ENCODE measurements at places on chromosomes 3 and 15.

DNA sequence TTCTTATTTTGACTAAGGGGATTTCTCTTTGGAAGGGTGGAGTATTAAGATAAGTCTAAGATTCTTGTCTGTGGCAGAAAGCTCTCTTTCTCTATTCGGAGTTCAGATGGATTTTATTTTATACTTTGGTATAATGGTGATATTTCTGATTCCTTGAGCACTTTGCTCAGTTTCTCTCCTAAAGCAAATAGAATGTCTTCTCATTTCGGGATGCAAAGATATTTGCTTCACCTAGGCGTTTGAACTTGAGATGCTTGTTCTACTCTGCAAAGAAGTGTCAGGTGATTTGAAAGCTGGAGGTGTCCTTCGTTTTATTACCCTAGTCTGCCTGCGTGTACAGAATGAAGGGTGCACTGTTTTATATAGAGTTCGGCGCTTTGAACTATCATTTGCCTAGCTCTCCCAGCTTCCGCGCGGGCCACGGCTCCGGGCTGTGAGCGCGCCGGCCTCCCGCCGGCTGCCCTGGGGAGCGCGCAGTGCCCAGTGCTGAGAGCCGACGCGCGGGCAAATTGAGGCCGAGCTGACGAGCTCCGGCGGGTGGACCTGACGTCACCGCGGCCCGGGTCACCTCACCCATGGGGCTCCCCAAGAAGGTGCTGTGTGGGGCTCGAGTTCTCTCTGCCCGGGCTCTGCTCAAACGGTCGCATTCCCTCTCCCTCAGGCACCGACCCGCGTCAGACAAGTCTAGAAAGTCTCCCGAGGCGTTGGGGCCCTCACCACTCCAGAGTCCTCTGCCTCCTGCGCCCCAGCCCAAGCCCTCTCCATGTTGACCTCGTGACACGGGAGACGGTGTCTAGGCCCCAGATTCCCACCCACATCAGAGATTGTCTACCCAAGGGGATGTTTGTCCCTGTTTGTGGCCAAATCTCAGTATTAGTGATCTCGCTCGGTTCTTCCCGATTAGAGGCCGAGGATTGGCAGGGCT is 7.5 kb downstream of the SOX2 start:
- peak; percentile 85 for DNase-seq

GRCh38 chr15:91255670-91256192 is 155.7 kb downstream of the SV2B start:
- no peak for DNase-seq

DNA sequence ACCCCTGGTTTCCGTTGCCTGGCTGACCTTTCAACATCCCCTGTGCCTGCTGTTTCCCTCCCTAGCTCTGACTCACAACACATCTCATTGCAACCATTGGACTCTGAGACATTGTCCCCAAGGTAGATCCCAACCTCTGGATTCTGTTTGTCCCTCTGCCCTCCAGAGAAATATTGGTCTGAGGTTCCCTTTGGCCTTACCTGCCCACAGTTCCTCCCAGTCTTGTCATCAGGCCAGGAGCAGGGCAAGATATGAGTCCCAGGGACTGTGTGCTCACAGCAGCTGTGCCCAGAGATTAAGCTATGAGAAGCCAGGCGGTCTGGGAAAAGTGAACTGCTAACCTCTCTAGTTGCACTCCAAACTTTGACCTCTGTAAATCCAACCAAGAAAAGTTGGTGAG is 168.2 kb upstream of the NR2F2 start:
- no peak for DNase-seq

DNA sequence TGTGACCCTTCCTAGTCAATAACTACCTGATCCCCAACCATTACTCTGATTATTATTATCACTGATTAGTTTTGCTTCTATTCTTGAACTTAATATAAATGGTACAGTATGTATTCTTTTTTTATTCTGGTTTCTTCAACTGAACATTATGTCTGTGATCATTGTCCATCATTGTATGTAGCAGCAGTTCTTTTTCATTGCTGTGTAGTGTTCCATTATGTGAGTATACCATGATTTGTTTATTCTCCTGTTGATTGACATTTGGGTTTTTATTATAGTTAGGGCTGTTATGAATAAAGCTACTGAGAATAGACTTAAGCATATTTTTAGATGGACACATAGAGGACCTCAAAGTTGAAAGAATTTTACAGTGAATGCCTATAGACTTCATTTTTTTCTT is 2.7 kb downstream of the KIF15 start:
- no peak for DNase-seq

DNA sequence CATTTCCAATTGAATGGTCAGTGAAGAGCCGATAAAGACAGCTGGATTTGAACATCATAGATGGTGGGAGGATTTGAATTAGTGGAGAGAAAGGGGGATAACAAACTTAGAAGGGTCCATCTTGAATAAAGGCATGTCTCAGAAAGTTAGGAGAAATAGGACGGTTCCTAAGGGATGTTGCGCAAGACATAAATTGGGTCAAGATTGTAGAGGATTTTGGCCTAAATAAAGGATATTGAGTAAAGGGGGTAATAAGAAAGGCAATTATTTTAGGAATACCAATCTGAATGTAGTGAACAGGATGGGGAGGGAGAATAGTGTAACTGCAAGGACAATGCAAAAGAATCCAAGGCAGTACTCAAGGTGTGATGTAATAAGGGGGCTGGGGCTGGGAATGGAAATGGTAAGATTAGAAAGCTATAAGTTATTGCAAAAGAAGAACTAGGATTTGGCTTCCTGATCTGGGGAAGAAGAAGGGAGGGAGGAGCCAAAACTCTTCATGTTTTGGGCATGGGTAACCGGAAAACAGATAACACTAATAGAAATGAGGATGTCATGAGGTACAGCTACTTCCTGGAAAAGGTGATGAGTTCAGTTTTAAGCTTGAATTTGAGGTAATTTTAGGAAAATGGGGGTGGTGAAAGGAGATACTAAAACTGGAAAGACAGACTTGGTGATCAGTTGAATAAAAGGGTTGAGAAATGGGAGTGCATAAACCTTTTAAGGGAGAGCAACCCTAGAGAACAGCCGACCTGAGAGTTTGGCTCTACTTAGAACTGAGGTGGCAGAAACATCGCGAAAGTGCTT is 17.3 kb upstream of the TRPC1 start:
- no peak for DNase-seq

Data from retina (tissue), 1 donor.